Thoracic aorta (tissue), 2 donors: ENCODE measurements at places on chromosomes 5 and 9. TPM values are rescaled to one million over a fixed set of nuclear protein-coding genes. Genes with fewer than 3 reads are reported as not detected.

Gene PPP3R2
- not detected for total RNA-seq

Gene SLC36A3
- total RNA-seq = not detected

Gene TRPM3
- total RNA-seq = 2.1 TPM

Gene PCDHGA7
- 12.2 TPM for total RNA-seq

Gene GABBR2
- not detected for total RNA-seq

Gene DHFR
- 9.9 TPM for total RNA-seq

Gene C9orf153
- 0.68 TPM for total RNA-seq

Gene DNAH5
- total RNA-seq = 0.68 TPM

Gene SELENOP
- total RNA-seq = 392 TPM

Gene TMEM252
- not detected for total RNA-seq

Gene LCN10
- total RNA-seq = 9.4 TPM

Gene LRRC19
- not detected for total RNA-seq

Gene FYB1
- 29.8 TPM for total RNA-seq

Gene MCC
- 27.2 TPM for total RNA-seq

Gene CCDC187
- not detected for total RNA-seq

Gene ORM2
- not detected for total RNA-seq

Gene PCA3
- not detected for total RNA-seq

Gene WNK2
- 4.7 TPM for total RNA-seq

Gene GLDC
- 7.9 TPM for total RNA-seq

Gene C5orf46
- 28.6 TPM for total RNA-seq

Gene OMD
- 200 TPM for total RNA-seq

Gene LRRC70
- total RNA-seq = 3.6 TPM

Gene PTGER4
- 13.8 TPM for total RNA-seq

Gene IFNE
- not detected for total RNA-seq

Gene ZNF608
- total RNA-seq = 30.4 TPM

Gene FAM221B
- total RNA-seq = not detected

Gene TAF11L13
- total RNA-seq = not detected

Gene CNTNAP3B
- total RNA-seq = 94.8 TPM

Gene PITX1
- not detected for total RNA-seq

Gene KCNMB1
- total RNA-seq = 30.1 TPM

Gene PKN3
- 4.4 TPM for total RNA-seq

Gene GRIA1
- 12.4 TPM for total RNA-seq

Gene GPR150
- not detected for total RNA-seq

Gene CDC42SE2
- 38.0 TPM for total RNA-seq

Gene FIBCD1
- total RNA-seq = not detected

Gene HNRNPK
- 392 TPM for total RNA-seq

Gene TDRD7
- total RNA-seq = 13.9 TPM

Gene BSPRY
- total RNA-seq = 0.14 TPM

Gene FUT7
- total RNA-seq = not detected

Gene RAB3C
- total RNA-seq = 2.8 TPM

Gene PDE6A
- not detected for total RNA-seq

Gene CDHR2
- not detected for total RNA-seq

Gene CNOT6
- 24.8 TPM for total RNA-seq

Gene C9orf152
- not detected for total RNA-seq

Gene SLC9A3
- 1.6 TPM for total RNA-seq

Gene PCDHGA3
- 9.1 TPM for total RNA-seq

Gene GABRA1
- total RNA-seq = not detected

Gene TERT
- total RNA-seq = not detected

Gene ABO
- 0.21 TPM for total RNA-seq

Gene ENTREP1
- total RNA-seq = 0.81 TPM

Gene SH3TC2
- total RNA-seq = 1.9 TPM

Gene TOPORS
- 30.8 TPM for total RNA-seq

Gene HTR1A
- total RNA-seq = not detected

Gene MARVELD2
- 0.81 TPM for total RNA-seq

Gene LCN12
- total RNA-seq = not detected

Gene ANKS6
- total RNA-seq = 45.8 TPM

Gene PHYHD1
- 36.3 TPM for total RNA-seq

Gene SLC36A2
- total RNA-seq = not detected
